ENCODE measurements at places on chromosomes 7 and 10. TPM values are rescaled to one million over a fixed set of nuclear protein-coding genes. Genes with fewer than 3 reads are reported as not detected.

DNA sequence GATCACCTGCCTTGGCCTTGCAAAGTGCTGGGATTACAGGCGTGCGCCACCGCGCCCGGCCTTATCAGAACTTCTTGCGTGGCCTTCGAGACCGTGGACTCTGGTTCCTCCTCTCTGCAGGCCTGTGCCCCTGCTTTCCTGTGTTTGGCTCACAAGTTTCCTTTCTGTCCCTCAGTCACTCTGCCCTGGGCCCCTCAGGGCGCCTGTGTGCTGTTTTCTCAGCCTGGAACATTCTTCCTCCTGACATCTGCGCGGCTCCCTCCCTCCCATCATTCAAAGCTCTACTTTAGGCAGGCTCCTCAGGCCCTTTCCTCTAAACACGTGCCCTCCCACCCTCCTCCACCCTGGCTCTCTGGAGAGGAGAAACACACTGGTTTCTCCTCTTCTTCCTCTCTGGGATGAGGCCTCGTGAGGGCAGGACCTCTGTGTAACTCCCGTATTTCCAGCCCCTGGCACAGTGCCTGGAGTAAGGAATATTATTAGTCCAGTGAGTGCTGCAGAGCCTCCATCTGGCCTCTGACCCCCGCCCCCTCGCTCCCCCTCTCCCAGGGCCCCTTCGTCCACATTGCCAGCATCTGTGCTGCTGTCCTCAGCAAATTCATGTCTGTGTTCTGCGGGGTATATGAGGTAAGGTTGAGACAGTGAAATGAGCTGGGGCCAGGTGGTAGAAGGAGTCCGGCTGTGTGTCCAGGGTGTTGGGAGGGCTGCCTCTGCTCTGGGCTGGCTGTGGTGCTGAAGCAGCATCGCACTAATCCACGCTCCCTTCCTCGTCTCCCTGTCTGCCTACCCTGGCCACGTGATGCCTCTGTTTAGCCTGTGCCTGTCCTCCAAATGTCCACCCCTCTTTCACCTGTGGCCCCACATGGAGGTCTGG is 7.1 kb downstream of the CLCN1 start:
- DNase-seq = no peak

The TAF6 gene
- 63.4 TPM for polyA plus RNA-seq

GRCh38 chr7:141359740-141360415 is 191.3 kb upstream of the AGK start:
- no peak for DNase-seq

DNA sequence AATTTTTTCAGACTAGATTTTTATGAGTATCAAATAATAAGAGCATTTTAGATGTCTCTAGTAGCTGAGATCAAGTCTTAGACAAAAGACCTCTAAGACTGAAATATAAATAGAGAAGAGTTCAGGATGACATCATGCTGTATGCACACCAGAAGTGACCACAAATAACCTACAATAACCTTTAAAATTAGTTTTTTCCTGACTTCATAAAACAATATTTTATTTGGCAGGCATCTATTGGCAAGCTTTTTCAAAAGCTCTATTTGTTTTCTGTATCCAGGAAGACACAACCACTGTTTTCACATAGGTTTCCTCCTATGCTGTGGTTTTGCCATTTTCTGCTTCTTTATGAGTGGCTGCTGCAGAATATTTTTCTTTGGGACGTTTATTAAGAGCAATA is 359.1 kb downstream of the CRPPA start:
- no peak for DNase-seq

- DNase-seq = no peak
Observed at GRCh38 chr10:70958396-70958795, 70.0 kb upstream of the PCBD1 start.

DNA sequence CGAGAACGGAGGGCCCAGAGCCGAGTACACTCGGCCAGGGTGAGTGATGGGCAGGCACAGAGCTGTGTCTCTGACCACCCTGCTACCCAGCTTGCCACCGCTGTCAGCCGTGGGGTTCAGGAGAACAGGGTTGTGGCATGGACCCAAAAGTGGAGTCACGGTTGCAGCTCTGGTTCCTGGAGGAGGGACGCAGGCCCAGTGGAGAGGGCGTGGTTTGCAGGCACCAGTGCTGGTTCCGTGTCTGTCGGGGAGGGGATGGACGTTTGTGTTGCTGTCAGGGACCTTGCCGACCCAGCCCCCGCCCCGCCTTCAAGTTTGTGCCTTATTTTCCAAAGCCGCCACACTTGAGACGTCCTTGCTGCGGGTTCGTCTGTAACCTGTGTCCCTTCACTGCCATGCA is 45.1 kb upstream of the AP5Z1 start:
- DNase-seq = no peak
